ENCODE measurements at places on chromosomes 3 and 15.

DNA sequence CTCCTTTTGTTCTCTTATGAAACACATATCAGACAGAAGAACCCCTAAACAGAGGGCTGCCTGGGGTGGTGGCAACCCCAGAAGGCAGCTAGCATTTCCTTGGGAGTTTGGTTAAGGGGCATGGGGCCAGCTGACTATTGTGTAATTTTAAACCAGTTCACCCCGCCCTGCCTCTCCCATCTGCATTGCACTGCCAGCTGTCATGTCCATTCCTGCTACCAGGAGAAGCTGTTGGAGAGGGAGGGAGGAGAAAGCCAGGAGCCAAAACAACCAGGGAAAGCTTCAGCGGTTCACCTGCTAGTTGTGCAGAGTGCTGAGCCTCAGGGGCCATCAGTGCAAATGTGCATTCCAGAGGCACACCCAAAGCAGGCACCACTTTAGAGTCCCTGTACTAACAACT lies 47.6 kb upstream of the ATP1B3 start:
- DNase-seq: no peak

GRCh38 chr3:98778852-98779413 lies 15.8 kb downstream of the ST3GAL6 start:
- no peak for DNase-seq

GRCh38 chr15:68210821-68211655 lies 5.9 kb upstream of the CALML4 start:
- DNase-seq: peak; percentile 48

DNA sequence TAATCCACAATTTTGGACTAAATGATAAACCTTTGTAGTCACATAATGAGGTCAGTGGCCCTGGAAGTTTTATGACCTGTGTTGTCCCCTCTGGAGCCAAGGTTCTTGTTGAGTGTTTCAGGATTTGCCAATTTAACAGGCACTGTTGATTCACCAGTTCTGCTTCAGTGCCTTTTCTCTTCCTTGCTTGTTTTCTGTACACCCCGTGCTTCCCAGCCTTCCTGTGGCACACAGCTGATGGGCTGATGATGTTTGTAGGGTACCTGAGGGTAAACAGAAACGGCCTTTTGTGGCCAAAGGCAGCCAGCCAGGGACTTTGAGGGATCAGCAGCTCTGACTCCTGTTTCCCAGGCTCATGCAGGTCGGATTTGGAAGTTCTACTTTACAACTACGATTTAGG lies 13.3 kb downstream of the GYG1 start:
- no peak for DNase-seq

DNA sequence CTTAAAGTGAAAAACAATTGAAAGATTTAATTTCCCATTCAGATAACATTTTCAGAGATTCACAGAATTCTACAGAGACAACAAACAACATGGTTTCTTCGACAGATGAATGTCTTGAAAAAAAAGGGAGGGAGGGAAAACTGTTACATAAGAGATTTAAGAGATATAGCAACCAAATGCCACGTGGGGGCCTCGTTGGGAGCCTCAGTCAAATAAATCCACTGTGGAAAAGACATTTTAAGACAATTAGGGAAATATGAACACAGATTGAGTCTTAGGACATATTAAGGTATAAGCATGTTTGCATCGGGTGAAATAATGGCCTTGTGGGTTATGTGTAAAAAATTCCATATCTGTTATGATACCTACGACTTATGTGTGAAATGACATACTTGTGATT lies 5.0 kb upstream of the PRRT3 start:
- DNase-seq: no peak

DNA sequence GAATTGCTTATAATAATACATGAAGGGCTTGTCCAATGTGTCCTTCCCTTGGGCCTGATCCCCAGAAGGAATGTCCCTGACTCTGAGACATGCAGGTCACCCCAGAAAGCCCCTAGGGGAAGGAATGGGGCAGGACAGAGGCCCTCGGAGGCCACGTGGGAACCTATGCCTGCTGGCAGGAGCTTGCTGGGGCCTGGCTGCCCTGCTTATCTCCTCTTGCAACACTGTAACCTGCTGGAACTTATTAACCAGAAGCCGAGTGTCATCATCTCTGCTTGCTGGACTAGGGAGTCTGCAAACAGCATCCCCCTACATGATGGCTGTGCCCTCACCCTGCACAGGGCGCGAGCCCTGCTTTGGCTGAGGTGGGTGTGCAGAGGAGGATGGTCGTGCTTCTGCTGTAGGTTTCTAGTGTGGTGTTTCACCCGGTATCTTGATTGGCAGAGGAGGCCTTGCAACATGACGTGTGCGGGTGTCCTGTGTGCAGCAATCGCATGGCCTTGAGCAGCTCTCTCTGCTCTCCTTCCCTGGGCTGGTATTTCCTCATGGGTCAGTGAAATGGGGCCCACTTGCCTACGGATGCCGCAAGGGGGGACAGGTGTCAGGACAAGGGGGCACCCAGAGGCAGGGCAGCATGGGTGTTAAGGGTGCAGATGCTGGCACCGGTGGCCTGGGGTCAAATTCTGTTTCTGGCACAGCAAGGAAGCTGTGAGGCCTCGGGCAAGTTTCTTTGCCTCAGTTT lies 5.0 kb downstream of the CHST13 start:
- DNase-seq: peak; percentile 24

Measured in right kidney (tissue), 9 donors.